ENCODE measurements at places on chromosomes 4 and X.

DNA sequence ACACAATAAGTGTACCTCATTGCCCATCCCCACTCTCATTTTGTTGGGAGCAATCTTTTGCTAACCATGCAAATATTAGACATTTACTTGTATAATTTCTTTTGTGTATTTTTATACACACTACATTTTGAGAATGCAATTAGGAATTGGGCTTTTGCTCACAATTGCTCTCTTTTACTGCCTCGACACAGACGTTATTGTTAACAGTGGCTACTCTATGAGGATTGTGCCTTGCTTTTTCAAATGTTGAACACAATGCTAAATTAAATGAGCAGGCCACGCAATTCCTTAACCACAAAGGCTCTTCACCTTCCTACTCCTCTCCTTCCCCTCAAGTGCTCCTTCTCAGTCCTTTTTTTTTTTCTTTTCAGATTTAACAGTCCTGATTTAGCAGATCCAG is 42.8 kb upstream of the HPF1 start:
- no peak for DNase-seq

DNA sequence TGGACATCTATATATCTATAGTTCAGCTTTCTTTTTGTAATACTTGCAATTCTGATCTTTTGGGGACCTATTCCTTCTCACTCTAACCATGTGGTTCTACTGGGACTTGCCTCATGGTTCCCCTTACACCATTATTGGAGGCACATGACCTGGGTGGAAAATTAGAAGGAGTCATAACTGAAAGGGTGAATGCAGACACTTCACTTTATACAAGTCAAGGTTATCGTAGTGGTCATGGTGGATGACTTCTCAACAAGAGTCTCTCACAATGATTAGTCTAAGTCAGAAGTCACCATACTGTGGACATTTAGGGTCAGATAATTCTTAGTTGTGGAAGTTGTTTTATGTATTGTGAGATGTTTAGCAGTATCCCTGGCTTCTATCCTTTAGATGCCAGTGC is 10.5 kb upstream of the EIF4E start:
- DNase-seq: no peak

- no peak for DNase-seq
These were observed 297.5 kb upstream of the KLF3 start for GRCh38 chr4:38366456-38366855.

DNA sequence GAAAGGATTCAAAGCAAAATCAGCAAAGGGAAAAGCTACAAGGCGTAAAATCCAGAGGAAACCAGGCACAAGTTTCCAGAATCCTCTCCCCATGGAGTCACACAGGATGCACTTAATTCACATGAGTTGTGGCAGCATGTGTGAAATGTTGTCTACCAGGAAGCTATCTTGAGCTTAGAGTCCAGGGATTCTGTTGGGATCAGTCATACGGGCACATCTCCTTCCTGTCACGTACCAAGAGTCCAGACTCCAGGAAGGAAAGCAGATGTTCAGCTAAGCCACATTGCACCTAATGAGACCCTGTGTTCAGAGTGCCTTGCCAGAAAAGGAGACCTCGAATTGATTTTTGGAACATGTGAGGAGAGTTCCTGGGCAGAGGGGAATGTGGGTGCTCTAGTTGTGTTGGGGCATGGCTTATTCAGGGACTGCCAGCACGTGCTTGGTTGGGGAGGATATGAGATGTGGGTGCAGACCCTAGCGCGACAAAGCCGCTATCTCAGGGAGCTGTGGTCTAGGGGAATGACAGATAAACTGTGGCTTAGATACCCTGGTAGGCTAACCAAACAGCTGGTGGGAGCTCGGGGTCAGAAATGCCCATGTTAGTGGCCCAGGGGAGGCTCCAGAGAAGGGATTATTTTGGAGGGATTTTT is 70.0 kb downstream of the EVC start:
- peak; percentile 80 for DNase-seq

GRCh38 chrX:64842492-64842891 is 133.8 kb downstream of the ZC4H2 start:
- no peak for DNase-seq
